Prostate gland (tissue), 2 donors: ENCODE measurements at places on chromosomes 4 and X. TPM values are rescaled to one million over a fixed set of nuclear protein-coding genes. Genes with fewer than 3 reads are reported as not detected.

The RHOH gene
- total RNA-seq, result 1.3 TPM

DNA sequence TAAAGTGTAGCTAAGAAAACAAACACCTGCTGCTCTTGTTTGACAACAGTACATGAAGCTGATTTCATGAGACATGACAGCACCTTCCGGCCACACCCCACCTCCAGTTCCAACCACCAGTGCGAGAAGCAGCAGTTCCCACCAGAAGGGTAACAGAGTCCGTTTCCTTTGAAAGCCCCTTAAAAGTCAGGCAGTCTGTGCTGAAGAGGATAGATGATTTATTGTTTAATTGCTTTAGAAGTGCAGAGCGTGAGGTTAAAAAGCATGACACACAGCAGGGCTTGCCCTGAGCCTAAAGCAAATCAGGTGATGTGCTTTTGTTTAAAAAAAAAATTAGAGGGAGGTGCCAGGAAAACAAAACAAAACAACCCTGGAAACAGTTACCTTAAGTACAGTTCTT is 82.6 kb downstream of the HADH start:
- DNase-seq, result no peak
- no peaks in the 10 kb centered on the region for H3K4me1 ChIP-seq
- H3K4me3 ChIP-seq, result no peak overlapping the region
- no peaks in the 10 kb centered on the region for H3K27me3 ChIP-seq

DNA sequence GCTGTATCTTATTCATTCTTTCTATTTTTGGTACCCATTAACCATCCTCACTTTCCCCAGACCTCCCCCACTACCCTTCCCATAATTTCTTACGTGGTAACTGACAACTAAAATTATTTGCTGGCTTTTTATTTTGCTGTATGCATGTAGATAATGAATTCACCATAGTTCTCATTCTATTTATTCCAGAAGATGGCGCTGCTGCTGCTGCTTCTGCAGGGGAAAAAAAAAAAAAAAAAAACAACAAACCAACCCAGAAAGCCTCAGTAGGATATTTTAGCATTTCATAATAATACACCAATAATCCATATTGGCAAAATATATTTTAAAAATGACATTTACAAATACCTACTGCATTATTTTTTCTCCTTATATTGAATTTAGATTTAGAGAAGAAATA is 416.6 kb upstream of the MAGEB18 start:
- no peaks in the 10 kb centered on the region for H3K27me3 ChIP-seq
- no peak overlapping the region for H3K4me3 ChIP-seq
- H3K4me1 ChIP-seq, result no peaks in the 10 kb centered on the region
- no peak overlapping the region for H3K27ac ChIP-seq
- no peak for DNase-seq
- H3K36me3 ChIP-seq, result no peaks in the 10 kb centered on the region

DNA sequence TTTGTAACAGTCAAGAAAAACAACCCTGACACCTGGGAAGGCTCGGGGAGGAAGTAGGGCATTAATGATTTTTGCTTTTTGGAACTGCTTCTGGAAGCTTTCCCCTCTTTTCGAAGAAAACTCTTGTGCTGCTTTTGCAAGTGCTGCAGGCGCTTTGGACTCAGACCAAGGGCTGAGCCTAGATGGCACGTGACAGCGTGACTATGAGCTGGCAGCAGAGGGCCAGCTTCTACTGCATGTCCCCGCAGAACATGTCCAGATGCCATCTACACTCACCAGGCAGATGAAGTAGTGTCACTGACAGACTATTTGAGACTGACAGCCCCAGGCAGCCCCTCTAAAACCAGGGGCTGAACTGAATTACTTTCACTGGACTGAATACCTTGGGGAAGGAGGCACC is 6.2 kb downstream of the NR0B1 start:
- no peaks in the 10 kb centered on the region for H3K36me3 ChIP-seq
- no peak for DNase-seq
- H3K27ac ChIP-seq, result no peak overlapping the region

DNA sequence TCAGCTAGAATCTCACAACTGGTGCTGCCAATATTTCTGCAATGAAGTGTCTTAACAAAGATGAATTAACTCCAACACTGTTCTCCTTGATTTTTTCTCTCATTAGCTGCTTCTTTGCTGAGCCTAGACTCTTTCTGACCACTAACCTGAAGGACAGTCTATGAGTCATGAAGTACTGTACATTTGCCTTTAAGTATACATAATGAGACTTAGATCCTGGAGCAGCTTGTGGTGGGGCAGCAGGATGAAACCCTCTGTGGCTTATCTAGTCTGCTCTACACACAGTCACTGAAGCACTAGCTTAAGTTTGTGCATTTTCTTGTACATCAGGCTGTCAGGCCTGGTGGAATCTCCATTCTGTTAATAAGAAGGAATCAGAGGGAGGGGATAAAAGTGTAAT is 307.4 kb upstream of the SMIM31 start:
- no peaks in the 10 kb centered on the region for H3K4me1 ChIP-seq
- no peaks in the 10 kb centered on the region for H3K36me3 ChIP-seq
- no peak overlapping the region for H3K4me3 ChIP-seq
- H3K27me3 ChIP-seq, result no peaks in the 10 kb centered on the region
- H3K27ac ChIP-seq, result no peak overlapping the region

GRCh38 chr4:4875147-4875546 is 15.7 kb downstream of the MSX1 start:
- H3K27me3 ChIP-seq, result peaks cover 29% of the 10 kb centered on the region
- H3K27ac ChIP-seq, result no peak overlapping the region
- no peak for DNase-seq
- H3K4me1 ChIP-seq, result no peaks in the 10 kb centered on the region
- H3K36me3 ChIP-seq, result no peaks in the 10 kb centered on the region

GRCh38 chr4:142778430-142778829 is 67.7 kb downstream of the INPP4B start:
- DNase-seq, result no peak
- no peaks in the 10 kb centered on the region for H3K36me3 ChIP-seq
- no peaks in the 10 kb centered on the region for H3K4me1 ChIP-seq
- H3K27me3 ChIP-seq, result no peaks in the 10 kb centered on the region
- no peak overlapping the region for H3K4me3 ChIP-seq
- H3K27ac ChIP-seq, result no peak overlapping the region

DNA sequence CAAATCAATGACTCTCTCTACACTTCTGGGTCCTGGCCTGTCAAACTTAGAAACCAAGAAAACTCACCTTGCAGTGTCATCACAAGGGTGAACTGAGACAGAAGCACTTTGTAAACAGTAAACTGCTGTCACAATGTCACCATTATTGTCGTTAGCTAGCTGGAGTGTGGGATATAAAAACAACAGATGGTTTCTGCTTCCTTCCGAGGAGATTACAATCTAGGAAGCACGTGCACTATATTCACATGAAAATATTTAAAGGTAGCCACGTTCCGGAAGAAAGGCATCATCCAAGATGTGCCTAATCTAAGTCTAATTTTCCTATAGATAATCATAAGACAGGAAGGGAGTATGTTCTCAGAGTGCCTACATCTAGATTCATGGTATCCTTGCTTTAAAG is 64.7 kb upstream of the ACSL1 start:
- H3K4me3 ChIP-seq, result no peak overlapping the region
- H3K4me1 ChIP-seq, result peaks cover 10% of the 10 kb centered on the region
- H3K27me3 ChIP-seq, result no peaks in the 10 kb centered on the region
